ENCODE measurements at places on chromosomes 1 and 21.

DNA sequence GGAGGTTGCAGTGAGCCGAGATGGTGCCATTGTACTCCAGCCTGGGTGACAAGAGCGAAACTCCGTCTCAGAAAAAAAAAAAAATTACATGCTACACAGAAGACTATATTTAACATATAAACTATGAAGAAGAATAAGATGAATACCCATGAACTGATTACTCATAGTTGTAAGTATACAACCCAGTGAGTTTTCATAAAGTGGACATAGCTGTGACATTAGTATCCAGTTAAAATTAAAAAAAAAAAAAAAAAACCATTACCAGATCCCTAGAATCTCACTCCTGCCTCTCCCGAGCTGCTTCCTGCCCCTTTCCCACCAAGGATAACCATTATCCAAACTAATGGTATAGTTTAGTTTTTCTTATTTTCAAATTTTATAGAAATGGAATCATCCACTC is 37.4 kb downstream of the UBE4B start:
- no peak for DNase-seq

GRCh38 chr1:240619906-240620621 is 8.1 kb upstream of the GREM2 start:
- DNase-seq, result no peak

DNA sequence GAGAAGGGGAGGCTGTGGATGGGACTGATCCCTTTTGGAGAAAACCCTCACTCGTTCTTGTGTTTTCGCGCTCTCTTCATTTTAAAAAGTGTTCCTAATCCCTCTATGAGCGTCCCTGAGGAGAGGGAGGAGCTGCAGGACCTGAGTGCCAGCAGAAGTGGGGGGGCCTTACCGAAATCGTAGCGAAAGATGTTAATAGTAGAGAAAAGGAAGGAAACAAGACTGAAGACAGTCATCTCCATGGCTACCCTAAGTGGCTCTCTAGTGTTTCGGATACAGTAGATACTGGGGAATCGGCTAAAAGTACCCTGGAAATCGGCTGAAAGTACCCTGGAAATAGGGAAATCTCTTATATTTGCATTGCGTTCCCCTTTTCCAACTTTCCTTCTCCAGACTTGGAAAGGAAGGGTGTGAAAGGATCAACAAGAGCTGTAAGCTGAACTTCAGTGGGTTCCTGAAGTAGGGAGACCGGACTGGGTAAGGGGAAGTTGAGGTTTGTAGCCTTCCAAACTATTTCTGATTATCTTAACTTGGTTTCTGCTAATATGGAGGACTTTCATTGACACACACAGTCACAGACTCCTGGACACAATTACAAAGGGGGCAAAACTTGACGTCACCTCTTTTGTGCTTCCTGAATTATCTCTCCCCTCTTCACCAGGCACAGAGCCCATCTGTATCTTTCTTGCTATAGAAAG is 486 bp upstream of the DSTYK start:
- no peak for DNase-seq

DNA sequence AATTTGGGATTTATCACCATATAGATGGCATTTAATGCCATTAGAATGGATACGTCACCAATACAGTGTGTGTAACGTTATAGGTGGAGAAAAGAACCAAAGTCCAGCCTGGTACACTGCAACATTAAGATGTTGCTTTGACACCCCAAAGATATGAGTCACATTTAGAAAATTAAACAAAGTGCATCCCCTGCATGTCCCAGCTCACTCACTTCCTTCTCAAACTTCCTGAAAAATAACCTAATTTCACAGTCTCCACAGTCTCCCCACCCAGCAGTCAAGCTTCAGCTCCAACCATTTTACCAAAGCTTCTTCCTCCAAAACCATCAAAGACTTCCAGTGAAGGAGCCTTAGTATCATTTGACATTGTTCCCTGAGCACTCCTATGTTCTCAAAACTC is 111.9 kb downstream of the OMA1 start:
- no peak for DNase-seq

DNA sequence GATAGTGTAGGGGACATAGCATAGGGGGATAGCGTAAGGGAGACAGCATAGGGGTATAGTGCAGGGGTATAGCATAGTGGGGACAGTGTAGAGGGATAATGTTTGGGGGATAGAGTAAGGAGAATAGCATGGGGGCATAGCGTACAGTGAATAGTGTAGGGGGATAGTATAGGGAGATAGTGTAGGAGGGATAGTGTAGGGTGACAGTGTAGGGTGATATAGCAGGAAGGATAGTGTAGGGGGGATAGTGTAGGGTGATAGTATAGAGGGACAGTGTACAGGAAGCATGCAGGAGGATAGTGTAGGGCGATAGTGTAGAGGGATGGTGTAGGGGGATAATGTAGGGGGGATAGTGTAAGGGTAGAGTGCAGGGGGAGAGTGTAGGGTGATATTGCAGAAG is 11.7 kb upstream of the ARF1 start:
- DNase-seq, result no peak
